Stimulated activated CD4-positive, alpha-beta T cell treated with anti-CD3 and anti-CD28 coated beads, Interleukin-1b, Interleukin-23, amount 100 ng/mL, for 48 hours (primary cell): ENCODE measurements at places on chromosomes 1 and 21.

DNA sequence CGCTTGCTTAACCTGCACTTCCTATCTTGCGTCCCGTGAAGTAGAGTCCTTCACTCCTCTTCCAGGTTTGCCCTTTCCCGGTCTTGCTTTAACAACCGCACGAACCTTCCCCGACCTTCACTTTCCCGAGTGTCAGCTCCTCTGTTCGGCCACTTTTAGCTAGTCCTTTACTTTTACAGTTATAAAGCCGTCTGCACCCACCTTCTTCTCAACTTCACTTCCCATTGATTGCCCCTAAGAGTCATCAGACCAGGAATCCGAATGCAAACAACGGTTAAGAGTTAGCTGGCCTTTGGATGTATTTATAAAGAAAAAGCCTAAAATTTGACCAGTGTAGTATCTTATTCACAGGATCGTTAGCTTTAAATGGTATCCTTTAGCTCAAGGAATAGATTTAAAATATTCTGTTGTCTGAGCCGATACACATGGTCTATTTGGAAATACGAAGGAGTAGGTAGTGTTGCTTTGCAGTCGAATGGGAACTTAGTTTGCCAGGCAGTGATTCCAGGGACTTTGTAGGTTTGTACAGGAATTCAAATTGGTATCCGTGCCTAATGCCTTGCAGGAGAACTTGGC, 1.4 kb downstream of the PPP2R5A start:
- no peak for DNase-seq

DNA sequence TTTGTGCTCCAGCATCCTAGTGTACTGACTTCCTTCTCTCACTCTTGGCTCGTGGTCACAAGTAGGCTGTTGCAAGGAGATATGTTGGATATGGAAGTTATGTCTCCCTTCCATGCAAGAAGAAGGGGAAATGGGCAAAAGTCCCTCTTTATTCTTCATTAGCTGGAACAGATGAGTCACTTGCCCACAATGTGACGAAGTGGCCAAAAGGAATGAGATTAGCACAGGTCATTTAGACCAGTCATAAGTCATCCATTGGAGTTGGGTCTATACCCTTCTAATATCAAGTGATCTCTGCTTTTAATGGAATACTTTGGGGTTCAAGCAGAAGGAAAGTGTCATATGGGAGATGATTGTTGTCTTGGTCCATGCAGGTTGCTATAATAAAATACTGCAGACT, 91.2 kb upstream of the NGF start:
- DNase-seq: no peak

DNA sequence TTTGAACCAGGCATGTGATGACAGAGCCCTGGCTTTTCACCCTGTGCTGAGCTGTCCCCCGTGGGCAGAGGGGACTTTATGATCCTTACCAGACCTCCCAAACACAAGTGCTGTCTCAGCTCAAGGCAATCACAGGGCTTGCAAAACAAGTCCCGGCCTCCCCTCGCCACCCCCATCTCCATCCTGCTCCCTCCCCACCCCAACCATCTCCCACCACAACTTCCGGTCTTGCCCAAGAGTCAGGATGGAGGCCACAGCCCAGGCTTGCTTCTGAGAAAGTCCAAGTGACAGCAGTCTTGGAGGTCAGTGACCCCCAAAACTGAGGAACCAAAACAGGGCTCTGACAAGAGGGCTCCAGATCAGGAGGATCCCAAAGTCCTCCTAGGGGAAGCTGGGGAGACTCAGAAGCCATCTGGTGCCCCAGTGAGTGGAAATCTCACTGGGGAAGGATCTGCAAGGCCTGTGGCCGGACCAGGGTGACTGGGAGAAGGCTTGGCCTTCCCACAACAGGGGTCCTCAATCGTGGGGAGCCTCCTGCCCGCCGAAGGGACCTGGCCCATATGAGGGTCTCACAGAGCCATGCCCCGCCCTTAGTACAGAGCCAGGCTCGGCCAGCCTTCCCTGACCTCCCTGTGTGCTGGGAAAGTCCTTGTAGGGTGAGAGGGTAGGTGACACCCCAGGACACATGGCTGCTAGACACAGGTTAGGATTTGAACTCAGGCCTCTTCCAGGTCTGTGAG, 4.5 kb upstream of the SDC3 start:
- no peak for DNase-seq

DNA sequence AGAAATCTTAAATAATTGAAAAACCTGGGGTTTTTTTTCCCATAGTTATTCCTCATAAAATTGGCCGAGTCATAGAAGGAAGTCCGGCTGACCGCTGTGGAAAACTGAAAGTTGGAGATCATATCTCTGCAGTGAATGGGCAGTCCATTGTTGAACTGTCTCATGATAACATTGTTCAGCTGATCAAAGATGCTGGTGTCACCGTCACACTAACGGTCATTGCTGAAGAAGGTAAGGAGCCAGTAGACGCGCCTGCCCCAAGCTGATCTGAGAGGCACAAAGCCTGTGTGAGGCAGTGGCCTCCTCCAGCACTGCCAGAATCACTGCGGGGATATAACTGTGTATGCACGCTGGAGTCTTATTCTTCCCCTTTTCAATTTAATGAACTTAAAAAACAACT, 100.3 kb downstream of the PHTF1 start:
- DNase-seq: no peak

GRCh38 chr1:145719230-145720079, at the start of gene CD160:
TSS of gene CD160 (plus strand) at chr1:145719499. CDS start at chr1:145728328, 8,829 bp downstream.
- DNase-seq: no peak

DNA sequence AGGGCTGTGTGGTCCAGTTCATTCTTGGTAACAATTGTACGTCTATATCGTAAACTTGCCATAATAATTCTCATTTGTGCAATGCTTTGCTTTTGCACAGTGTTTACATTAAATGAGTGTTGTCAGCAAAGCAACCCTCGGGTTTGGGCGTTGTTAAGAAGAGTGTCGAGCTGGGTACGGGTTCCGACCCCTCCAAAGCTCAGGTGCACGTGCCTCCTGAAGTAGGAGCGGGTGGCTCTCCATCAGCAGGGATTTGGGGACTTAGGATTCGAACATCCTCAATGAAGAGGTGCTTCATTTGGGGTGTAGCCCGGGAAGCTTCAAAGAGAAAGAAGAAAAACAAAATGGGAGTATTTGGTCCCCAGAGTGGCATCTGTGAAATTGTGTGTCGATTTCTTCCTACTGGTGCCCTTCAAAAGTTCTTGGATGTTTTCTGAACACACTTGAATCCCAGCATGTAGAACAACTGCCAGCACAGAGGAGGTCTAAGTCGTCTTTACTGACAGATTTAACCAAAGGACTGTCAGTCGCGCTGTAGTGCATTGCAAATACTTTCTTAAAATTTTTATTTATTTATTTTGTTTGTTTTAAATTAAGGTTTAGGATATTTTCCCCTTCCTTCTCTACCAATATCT, 1.1 kb downstream of the TRIM58 start:
- DNase-seq: no peak

DNA sequence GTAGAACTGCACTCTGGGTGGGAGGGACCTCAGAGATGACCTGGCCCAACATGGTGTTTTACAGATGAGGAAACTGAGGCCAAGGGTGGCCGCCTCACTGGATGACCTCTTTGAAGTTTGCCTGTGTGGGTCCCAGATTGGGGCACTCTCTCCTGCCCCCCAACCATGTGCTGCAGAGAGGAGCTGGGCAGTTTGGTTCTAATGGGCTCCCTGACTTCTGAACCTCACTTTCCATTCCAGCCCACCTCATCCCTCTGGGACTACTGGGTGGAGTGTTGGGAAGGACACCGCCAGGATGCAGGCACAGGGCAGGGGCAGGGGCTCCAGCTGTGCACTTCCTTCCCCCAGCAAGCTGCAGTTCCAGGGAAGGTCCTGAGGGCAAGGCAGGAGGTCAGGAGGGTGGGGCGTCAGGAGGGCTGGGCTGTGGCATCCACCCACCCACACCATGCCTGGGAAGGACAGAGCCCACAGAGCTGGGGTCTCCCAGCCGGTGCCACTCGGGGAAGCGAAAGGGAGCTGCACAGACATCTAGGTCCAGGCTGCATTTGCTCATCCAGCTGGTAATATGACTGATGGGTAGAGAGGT, 10.3 kb upstream of the EPS8L3 start:
- no peak for DNase-seq

DNA sequence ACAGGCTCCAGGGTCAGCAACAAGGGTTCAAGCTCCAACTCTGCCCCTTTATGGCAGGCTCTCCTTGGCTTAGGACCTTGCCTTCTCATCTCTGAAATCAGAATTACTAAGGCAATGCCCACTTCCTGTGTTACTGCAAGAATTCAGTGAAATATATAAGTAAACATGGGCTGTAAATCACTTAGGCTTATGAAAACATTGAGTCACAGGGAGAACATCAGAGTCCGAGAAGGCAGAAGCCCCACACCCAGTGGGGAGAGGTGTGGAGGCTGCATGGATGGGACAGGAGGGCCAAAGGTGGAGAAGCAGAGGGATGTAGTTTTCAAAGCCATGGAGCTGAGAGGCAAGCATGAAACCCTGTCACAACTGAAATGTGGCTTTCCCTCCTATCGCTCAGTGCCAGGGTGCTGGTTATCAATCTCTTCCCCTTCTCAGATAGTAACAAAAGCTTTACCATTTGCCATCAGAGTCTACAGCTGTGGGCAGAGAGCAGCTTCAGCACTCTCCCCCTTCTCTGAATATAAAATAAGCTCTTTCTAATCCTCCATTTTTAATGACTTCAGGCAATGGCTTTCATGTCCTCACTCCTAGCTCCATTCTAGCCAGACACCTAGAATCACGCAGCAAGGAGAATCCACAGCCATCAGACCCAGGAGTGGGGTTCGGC, 3.4 kb downstream of the RGS8 start:
- no peak for DNase-seq

DNA sequence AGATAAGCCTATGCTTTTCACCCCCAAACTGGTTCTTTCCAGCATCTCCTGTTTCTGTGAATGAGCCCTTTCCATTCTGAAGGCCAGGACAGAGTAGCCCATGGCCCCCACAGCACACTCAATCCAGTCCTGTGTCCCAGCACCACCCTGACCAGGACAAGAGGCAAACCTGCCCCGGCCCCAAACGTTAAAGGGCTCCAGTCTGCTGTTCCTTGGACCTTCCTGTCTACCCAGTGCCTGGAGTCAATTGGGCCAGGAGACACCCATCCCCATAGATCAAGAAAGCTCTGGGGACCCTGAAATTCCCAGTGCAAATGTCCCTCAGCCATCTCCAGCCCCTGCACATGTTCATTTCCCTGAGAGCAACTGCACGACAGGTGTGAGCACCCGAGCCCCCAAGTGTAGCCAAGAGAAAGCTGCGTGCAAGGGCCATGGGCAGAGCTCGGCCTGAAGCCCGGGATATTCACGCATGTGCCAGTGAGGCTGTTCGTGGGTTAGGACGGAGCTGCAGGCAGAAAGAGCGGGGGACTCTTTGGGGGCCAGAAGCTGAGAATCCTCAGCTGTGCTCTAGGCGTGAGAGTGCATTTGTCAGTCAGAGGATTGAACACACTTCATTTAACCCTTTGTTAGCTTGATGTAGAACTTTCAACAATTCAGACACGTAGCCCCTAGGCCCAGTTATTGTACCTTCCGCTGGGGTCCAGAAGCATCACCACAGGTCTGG, 4.2 kb upstream of the RIPK4 start:
- no peak for DNase-seq

DNA sequence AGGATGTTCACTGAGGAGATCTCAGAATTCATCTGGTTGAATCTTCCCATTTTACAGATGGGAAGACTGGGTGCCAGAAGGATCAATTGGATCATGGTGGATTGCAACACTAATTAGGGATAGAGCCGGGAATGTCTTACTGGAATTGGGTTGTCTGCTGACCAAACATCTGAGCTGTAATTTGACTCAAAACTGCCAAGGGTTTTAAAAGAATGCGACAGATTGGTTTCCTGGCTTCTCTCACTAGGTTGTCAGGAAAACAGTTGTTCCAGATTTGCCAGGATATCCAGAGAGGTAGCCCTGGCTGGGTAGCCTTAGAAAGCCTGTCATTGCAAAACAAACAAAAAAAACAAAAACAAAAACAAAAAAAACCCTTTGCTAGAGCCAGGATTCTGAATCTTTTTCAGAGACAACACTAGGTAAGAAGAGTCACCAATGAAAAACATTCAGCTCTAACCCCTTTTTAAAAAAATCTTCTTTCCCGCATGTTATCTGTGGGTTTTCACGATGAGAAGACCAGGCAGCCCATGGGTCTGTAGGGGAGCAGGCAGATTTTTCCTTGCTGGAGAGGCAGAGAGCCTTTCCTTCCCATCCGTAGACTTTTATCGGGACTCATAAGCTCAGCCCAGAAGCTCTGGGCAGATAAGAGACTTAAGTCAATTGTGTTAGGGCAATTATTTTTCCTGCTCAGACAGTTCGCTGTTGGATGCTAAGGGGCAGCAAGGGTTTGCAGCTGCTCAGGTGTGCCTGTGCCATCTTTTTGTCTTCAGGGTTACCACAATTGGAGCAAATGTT, 418.9 kb downstream of the PRDM2 start:
- DNase-seq: no peak

GRCh38 chr1:20138961-20139550, at the start of gene PLA2G2F:
TSS of gene PLA2G2F (plus strand) at chr1:20139323. CDS start at chr1:20139428, 105 bp downstream.
- no peak for DNase-seq

- no peak for DNase-seq
Measured at GRCh38 chr21:29230551-29231261, 68.0 kb upstream of the BACH1 start.

- DNase-seq: no peak
Measured at GRCh38 chr1:169849346-169850022, 44.2 kb downstream of the SCYL3 start.

- DNase-seq: no peak
Measured at GRCh38 chr21:46136739-46137349, 18.5 kb downstream of the FTCD start.

GRCh38 chr1:115453666-115454065, 115.6 kb upstream of the NGF start:
- DNase-seq: no peak

DNA sequence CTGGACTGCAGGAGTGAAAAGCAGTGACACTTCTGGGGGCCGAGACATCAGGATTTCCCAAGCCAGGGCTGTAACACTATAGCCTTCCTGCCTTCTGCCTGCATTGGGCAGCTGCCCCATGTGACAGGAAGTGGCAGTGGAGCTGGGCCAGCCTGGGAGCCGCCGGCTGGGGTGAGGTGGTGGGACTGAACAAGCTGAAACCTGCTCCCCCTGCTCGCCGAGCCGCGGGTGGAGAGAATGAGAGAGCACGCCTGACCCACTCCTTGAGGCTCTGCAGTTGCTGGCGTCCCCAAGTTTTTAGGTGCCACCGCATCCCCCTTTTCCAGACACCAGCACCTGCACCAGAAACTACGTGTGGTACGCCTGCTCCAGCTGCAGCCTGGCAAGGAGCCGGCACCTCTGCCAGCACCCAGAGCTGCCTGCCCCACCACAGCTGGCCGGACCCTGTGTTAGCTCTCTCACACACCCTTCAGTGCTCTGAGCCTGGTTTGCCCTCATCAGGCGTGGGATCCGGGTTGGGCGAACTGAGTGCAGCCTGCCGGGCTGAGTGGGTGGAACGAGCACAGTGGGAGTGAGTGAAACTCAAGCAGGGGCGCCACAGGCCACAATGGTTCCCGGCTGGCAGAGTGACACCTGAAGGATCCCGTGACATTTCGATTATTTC, 119.4 kb downstream of the AKT3 start:
- no peak for DNase-seq

DNA sequence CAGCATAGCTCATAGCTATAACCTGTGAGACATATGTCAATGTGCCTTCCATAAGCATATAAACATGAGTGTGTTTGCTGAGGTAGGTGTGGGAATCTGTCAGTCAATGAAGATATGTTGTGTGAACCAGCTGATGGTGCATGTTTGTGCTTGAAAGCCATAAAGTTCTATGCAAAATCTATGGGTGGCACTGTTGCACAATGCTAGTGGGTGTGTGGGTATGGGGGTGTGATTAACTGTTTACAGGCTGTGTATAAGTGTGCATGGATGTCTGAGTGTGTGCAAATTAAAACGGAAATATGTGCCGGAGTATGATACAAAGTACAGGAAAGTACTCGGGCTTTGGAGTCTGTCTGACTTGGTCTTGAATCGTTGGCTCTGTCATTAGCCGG, 1.0 kb upstream of the ATP2B4 start:
- peak; percentile 56 for DNase-seq
